Stimulated activated CD4-positive, alpha-beta T cell treated with anti-CD3 and anti-CD28 coated beads, Interleukin-1b, Interleukin-23, amount 100 ng/mL, for 1 hour (primary cell): ENCODE measurements at places on chromosomes 7 and 10.

GRCh38 chr10:44292390-44293002 is 92.4 kb downstream of the CXCL12 start:
- no peak for DNase-seq

DNA sequence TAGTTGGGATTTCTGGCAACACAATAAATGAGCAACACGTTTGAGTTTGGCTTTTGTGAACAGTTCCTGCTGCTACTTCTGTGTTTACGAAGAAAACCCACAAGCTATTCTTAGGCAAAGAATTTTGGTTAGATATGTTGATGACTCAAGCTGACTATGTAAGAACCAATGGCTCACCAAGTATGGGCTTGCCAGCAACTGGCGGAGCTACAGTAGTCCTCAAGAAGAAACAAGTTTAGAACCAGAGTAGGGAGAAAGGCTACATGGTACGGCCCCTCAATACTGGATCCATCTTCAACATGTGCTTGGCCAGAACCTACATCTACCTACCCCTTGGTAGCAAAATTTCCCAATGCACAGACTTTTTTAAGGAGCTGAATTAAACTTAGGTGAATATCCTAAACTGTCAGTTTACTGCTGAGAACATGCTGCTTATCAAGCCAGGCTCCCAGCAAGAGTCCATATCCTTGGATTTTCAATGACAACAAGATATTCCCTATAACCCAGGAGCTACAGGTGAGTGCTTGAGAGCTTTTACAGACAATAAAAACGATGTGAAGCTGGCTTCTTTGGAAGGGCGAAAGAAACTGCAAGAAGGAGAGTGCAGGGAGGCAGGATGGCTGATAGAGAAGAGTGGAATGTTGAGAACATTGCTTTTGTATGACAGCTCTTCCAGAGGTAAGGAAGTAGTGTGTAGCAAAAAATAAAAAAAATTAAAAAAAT is 74.3 kb upstream of the ASAH2 start:
- DNase-seq: no peak

GRCh38 chr7:75847707-75848106 is 31.1 kb upstream of the RHBDD2 start:
- DNase-seq: no peak

DNA sequence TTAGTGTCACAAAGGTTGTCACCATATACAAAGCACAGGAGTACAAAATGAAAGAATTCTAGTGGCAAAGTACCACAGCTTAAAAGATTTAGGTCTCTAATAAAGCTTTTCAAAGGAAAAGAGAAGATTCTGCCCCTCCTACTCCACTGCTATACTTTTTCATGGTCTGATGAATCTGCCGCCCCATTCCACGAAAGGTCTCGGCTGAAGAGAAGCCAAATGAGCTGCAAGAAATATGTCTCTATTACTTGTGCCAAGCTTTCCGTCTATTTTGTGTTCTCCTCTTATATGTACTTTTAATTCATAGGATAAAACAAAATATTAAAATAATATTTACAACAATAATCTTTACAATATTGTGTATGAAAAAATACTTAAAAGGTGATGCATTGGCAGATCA is 222.6 kb downstream of the ANK3 start:
- DNase-seq: no peak

GRCh38 chr7:5591278-5591874 is 167.7 kb upstream of the TNRC18 start:
- no peak for DNase-seq

DNA sequence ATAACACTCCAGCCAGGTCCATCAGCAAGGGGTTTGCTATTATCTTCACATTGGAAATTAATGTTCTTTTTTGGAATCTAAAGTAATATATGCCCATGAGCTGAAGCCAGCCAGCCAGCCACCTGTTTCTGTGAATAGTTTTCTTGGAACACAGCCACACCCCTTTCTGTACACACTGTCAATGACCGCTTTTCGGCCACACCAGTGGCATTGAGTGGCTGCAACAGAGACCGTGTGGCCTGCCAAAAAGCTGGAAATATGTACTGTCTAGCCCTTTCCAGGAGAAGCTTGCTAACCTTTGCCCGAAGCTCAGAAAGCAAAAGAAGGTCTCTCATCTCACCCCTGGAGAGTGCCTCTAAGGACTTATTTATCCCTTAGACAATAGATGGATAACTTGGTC is 98.5 kb upstream of the NPS start:
- no peak for DNase-seq

- DNase-seq: no peak
Observed at GRCh38 chr7:4687956-4688355, 5.9 kb downstream of the FOXK1 start.

DNA sequence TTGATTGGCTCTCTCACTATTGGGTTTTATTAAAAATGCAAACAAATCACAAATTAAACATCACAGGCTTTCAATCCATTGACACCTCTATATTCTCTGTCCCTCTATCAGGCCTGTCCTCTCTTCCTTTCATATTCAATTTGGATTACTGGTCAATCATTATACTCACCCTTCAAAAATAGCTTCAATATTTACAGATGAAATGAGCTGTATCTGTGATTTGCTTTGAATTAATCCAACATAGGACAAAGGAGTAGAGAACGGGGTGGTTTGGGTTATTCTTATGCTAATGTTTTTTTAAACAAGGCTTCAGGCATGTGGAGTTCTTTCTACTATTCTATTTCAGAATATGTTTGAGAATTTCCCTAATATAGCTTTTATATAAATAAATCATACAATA is 2.3 kb downstream of the TAS2R39 start:
- DNase-seq: no peak

DNA sequence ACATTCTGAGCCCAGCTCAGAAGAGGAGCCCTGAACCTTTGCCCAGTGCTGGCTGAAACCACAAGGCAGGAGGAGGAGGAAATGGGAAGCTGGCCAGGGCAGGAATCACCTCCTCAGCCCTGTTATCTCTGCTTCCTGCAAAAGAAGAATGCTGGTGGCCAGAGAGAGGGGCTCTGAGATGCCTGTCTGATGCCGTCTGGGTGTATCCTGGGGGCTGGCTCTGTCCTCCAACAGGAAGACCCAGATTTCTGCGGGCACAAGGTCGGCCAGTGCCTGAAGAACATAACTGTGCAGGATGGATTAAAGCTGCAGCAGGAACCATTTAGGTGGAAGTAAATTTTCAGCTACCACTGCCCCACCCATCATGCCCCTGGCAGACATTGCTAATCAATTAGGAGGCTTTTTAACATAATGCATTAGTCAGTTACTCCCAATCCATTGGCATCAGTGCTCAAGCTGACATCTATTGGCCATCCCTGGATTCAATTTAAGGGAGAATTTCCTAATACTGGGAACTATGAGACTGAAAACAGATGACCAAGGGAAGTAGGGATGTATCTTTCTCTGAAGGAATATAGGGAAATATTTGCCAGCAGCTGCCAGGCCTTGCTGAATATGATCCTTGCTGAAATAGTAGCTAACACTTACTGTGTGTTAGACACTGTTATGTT is 67.7 kb downstream of the COL13A1 start:
- DNase-seq: no peak

DNA sequence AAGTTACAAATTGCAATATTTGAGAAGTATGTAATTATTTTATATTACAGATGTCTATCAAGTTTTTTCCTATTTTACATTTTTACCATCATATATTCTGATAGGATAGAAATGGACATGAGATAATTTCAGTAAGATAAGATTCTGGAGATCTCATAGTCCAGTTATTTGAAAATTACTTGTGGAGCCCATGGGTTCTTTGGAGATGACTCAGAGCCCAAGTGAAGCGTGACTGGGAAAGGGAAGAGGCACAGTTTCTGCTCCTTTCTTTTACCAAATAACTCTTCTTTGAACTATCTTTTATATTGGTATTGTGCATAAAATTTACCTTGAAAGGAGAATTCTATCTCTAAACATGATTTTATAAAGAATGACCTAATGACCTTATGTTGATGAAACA is 2.4 kb downstream of the CD36 start:
- DNase-seq: no peak

DNA sequence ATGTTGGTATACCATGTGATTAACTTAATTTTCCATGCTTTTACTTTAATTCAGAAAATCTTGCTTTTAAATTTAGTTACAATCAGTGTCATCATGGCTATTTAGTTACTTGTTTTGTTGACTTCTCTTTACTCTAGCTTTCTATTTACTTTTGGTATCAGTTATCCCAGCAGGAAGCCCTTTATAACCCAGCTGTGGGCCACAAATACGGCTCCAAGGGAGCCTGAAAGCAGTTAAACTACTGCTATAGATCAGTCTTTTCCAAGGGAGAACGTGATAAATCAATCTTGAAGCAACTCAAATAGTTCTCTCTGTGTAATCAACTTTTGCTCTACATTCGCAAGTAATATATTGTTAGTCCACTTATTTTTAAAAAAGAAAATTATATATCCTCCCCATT is 287.4 kb downstream of the CACNA2D1 start:
- no peak for DNase-seq

GRCh38 chr10:93180482-93180931 is 106.8 kb downstream of the CYP26A1 start:
- no peak for DNase-seq

GRCh38 chr10:90885176-90885575 is 13.4 kb downstream of the RPP30 start:
- no peak for DNase-seq

- no peak for DNase-seq
Observed at GRCh38 chr10:77925795-77926565, 575 bp downstream of the DLG5 start.

- no peak for DNase-seq
Observed at GRCh38 chr10:64118736-64119135, 597.5 kb downstream of the REEP3 start.

GRCh38 chr7:105718511-105718925 is 137.2 kb upstream of the EFCAB10 start:
- DNase-seq: no peak

GRCh38 chr7:2012981-2013380 is 219.8 kb downstream of the MAD1L1 start:
- DNase-seq: no peak

GRCh38 chr7:46294381-46294780 is 373.3 kb upstream of the IGFBP3 start:
- no peak for DNase-seq

DNA sequence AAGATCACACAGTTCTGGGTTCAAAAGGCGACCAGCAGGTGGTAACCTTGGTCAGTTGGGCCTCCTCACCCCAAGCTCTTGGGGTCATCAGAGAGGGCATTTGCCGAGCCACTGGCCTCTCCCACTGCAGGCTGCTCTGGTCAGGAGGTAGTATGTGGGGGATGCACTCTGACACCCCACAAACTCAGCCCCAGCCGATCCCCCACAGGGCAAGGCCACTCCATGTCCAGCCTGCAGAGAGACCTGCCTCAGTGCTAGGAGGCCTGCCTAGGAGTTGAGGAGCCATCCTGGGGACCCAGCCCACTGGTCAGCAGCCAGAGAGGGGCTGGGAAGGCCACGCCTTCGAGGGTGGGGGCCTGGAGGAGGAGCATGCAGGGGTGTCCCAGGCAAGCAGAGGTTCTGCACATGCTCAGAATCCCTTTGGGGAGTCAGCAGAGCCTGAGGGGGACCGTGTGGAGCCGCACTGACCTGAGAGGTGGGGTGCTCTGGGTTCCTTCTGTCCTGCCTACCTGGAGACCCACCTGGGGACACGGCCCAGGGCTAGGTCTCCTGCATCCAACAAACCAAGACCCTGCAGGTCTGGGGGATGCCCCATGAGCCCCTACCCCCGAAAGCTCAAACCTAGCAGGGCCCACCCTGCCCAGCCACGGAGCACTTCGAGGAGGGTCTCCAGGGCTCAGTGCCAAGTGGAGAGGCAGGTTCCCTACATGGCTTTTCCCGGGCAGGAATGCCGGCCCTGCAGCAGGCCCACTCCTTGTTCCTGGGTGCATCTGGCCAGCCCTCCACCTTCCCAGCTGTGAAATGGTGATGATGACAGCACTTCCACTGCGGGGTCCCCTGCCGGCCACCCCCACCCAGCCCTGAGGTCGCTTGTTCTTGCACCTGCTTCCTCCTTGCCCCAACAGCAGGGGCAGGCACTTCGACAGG is 58.5 kb downstream of the RASGEF1A start:
- DNase-seq: no peak

DNA sequence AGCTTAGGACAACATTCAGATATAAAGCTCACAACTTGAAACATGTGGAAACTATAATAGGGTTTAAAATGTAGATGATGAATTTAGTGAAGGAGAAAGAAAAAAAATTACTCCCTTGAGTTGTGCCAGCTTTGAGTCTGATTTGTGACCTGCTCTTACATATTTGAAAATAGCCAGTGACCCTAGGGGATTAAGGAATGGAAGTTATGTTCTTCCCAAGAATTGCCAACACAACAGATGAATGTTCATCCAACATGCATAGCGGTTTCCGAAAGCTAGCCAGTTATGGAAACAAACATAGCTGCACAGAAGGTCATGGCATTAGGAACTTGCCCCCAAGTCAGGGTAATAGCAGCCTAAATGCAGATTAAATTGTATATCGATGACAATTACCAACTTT is 10.8 kb downstream of the TMEM196 start:
- DNase-seq: no peak

DNA sequence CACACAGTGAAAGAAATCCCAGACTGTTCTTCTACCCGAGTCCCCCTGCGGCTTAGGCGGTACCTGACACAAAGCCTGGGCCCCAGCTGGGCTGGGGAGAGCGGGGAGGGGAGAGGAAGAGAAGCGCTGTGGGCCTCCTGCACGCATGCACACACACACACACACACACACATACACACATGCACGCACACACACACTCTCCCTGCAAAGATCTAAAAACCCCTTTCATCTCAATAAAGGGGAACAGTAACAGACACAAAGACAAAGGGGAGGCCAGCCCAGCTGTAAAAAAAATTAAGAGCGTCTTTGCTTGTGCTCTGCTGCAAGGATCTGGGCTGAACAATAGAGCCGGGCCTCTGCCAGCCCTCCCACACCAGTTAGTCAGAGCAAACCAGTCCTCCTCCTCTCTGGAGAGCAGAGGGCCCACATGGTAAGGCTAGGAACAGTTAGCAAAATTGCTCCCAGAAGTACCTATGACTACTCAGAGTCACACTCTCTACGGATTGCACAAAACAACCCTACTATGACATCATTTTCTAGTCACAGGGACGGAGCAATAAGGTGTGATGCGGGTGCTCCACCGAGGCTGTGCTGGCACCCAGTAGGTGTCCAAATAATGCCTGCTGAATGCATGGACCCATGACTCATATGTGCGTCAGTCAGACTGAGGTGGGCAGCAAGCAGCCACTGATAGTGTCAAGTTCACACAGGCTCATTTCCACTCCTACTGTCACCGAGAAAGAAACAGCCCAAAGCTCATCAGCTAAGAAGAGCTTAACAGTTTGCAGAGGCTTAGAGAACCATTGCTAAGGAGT is 9.2 kb downstream of the ITPRIP start:
- no peak for DNase-seq

DNA sequence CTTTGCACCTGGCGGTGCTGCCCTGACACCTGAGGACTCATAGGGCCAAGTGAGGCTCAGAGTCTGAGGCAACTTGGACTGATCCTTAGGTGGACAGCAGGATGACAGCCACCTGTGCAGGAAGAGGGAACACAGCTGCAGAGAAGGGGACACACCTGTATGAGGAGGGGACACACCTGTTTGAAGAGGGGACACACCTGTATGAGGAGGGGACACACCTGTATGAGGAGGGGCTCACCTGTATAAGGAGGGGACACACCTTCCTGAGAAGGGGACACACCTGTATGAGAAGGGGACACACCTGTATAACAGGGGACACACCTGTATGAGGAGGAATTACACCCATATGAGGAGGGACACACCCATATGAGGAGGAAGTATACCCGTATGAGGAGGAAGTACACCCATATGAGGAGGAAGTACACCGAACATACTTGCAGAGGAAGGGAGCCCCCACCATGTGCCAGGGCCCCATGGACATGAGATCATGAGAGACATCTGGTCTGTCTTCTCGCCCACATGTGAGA is 285.9 kb downstream of the ADARB2 start:
- no peak for DNase-seq

GRCh38 chr7:11261470-11261869 is 287.8 kb downstream of the PHF14 start:
- DNase-seq: no peak
